NCI-H2029 treated with DMSO at 0.1 percent for 48 hours (cell line): ENCODE measurements at places on chromosomes 7 and 10.

GRCh38 chr7:149369497-149369896 is 91.4 kb downstream of the ZNF777 start:
- no peak for DNase-seq

DNA sequence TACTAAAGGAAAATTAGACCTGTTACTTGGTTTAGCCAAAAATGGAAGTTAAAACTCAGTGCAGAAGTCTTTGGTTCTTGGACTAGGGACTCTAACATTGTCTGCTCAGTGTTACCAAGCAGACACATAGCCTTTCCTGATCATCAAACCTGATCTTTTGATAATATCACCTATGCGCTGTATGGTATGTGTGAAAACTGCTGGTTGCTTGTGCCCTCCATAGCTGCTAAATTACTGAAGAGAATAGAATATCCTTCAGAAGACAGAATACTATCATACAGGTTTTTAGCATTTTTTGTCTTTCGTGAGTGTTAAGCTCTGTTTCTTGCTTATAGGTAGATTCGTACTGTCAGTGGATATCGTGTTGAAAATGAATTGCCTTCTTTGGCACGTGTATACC is 68.7 kb downstream of the ST7 start:
- DNase-seq: no peak

DNA sequence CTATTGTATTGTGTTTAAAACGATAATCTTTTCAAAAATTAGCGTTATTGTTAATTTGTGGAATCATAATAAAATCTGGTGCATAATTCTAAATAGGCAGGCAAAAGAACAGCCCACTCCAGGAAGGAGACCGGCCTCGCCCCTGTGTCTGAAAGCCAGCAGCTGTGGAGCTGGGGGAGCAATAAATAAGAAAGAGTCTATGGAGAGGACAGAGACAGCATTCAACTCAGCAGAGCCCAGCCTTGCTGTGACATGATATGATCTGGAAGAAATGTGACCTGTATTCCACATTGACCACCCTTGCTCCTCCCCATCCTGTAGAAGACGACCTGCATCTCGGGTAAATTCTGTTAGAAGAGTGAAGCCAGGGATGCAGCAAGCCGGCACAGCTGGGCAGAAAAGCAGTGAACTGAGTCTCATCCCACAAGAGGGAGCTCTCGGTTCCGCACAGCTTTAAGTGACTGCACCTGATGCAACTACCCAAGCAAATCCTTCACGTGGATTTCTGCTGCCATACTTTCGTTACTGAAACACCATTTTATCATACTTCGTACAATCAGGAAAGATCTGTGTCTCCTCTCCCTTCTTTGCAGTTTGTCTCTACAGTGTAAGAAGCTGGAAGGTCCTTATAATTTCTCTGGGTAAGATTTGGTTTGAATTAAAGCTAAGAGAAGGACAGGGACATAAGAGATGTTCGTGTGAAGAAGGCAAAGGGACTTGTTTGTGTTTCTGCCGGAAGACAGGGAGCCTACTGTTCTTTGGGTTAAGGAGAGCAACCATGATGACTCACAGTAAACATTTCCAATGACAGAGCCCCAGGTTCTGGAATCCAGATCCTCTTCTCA is 427.1 kb downstream of the GPAM start:
- no peak for DNase-seq

DNA sequence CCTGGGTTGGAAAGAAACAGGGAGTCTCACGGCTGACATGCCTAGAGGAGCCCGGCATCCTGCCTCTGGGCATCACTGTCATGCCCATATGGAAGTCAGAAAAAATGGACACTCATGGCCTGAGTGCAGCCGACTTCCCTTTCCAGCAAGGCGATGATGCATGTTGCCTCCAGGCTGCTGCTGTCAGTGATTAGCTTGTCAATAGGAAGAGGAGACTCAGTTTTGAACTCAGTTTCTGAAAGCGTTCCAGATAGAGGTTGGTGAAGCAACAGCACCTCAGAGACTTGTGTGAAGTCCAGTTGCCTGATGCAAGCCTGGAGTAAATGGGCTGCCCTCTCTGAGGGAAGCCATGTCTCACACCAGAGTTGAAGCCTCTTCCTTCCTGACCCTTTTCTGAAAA is 148.4 kb downstream of the TPST1 start:
- no peak for DNase-seq

DNA sequence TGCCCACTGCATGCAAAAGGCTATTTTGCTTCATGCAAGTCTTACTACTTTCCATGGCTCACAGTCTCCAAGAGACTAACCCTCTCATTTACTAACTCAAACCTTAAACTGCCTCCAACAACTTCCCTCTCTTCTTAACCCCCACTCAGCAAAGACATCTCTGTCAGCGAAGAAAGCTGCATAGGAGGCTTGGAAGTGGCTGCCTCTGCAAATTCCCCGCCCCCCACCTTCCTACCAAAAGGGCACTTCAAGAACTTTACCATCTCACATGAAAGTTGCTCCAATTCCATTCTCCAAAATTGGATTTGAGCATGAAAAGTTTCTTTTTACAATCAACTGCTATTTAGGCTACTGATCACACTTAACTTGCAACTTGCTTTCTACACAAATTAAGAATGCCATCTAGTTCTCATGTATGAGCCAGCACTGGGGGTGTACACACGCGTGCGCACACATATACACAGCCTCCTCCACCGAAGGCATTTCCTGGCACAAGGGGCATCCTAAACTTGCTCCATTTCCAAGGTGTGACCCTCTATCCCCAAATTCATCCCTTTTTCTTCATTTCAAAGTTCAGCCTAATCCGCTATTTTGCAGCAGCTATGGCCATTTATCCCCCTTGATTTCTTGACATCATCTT is 1.8 kb downstream of the CCDC6 start:
- no peak for DNase-seq

DNA sequence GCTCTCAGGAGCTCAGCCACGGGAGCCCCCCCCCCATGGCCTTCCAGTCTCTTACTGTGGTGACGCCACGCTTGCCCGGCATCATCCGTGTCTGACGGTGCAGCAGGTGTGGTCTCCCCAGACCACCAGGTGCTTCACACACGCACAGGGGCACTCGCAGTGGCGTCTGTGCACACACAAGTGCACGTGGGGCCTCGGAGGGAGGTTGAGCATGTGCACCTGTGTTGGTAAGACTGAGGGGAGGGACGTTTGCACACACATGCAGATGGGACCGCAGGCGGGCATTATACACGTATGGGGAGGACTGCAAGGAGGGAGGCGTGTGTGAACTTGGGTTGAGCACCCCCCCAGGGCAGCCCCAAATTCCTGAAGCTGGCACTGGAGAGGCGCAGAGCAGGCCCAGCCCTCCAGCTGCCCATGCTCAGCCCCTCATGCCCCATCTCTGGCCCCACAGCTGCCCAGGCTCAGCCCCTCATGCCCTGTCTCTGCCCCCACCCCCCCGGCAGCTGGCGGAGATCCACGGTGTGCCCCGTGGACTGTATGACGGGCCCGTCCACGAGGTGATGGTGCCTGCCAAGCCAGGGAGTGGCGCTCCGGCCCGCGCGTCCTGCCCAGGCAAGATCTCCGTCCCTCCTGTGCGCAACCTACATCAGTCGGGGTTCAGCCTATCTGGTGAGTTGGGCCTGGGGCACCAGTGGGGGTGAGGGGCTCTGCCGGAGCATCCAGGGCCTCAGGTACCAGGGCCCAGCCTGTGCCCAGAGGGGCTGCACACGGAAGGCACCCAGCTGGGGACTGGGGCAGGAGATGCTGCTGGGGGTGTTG is 16.7 kb downstream of the DPYSL4 start:
- no peak for DNase-seq

DNA sequence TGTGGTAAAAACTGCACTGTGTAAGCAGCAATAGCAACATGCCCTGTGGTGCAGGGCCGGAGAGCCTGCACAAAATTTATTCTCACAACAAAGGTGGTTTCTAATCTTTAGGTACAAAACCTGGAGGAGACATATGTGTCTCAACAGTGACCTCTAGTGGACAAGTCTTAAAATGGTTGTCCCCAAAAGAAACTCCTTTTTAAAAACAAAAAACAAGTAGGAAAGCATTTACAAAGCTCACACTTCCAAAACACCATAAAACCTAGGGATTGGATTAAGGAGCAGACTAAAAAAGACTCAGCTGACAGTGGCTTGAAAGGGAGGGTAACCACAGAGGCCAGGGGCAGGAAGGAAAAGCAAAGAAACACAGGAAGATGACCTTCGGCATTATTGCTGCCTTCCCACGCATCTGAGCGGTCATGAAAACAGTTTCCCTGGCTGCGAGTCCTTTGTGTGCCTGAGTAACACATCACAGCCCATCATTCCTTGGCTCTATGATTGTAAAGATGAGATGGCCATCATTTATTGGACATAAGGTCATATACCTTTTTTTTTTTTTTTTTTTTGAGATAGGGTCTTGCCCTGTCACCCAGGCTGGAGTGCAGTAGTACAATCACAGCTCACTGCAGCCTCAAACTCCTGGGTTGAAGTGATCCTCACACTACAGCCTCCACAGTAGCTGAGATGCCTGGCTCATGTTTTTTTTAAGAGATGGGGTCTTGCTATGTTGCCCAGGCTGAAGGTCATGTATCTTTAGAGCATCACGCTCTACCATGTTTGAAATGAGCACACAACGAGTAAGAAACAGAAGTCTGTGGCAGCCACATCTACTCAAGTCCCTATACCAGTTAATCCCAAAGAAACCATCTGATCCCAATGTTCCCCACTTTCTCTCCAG is 39.5 kb downstream of the RSU1 start:
- DNase-seq: peak; percentile 11

DNA sequence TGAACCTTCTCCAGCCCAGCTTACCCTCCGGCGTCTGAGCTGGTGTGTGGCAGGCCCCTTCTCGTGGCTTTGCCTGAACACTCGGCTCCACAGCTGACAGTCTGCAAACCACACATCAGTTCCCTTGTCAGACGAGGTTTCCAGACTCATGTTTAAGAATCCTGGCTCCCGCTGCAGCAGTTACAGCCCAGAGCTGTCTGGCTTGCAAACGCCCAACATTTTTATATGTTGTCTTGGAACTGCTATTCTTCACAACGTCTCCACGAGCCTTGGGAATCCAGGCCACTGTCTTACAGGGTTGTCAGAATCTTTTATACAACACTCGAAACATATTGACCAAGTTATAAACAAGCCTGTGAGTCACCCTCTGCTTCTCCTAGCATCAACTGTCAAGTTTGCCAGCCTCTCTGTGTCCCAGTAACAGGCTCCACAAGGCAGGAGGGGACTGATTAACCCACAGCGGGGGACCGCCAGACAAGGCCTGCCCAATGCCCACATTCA is 68.1 kb downstream of the TNS3 start:
- no peak for DNase-seq

- DNase-seq: no peak
These were observed 329.7 kb downstream of the PRPF18 start for GRCh38 chr10:13916384-13916947.

GRCh38 chr7:130850956-130851355 is 116.9 kb upstream of the KLF14 start:
- no peak for DNase-seq

DNA sequence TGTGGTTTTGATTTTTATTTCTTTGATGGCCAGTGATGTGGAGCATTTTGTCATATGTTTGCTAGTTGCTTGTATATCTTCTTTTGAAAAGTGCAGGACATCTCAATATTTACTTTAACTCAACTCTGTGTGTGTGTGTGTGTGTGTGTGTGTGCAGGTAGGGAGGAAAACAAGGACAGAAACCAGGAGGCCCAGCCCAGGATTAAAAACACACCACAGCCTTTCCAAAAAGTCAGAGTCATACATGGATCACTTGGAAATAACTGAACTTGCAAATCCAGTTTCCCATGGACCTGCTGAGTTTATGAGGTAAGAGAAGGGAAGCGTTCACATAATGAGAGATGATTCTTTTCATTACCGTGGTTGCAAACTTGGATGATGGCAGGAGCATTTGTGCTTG is 189.9 kb upstream of the LYZL1 start:
- no peak for DNase-seq

GRCh38 chr10:118723466-118723865 is 31.3 kb downstream of the CACUL1 start:
- no peak for DNase-seq

DNA sequence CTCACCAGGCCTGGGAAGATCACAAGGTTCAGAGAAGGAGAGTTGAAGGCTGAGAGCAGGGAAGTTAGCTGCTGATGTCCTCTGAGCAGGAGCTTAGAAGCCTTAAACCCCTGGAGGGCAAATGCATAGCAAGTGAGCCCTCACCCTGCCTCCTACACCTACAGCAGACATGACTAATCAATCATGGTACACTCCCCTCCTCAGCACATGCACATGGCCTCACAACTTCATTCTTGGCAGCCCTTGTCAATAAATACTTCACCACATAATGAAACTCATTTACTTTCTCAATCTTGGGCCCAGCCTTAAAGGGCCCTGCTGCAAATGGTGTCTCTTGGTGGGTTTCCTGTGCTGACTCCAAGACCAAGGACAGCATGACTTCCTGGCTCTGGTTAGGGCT is 12.9 kb downstream of the MMRN2 start:
- no peak for DNase-seq

DNA sequence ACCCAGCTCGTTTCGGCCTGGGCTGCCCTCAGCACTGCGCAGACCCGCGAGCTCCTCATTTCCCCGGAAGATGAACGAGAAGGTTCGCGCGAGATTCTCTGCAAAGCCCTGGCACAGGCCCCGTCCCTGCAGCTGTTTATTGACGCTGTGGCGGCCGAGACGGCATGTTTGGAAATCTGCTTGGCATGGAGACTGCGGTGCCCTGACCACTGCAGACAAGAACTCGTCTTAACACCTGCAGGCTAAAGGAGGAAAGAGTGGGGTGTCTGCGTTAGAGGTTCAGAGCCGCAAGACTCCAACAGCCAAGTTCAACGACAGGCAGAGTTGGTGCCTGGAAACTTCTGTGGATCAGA is 125.6 kb downstream of the DNAJB6 start:
- no peak for DNase-seq

GRCh38 chr7:83468251-83468739 is 180.6 kb downstream of the SEMA3E start:
- DNase-seq: peak; percentile 25

DNA sequence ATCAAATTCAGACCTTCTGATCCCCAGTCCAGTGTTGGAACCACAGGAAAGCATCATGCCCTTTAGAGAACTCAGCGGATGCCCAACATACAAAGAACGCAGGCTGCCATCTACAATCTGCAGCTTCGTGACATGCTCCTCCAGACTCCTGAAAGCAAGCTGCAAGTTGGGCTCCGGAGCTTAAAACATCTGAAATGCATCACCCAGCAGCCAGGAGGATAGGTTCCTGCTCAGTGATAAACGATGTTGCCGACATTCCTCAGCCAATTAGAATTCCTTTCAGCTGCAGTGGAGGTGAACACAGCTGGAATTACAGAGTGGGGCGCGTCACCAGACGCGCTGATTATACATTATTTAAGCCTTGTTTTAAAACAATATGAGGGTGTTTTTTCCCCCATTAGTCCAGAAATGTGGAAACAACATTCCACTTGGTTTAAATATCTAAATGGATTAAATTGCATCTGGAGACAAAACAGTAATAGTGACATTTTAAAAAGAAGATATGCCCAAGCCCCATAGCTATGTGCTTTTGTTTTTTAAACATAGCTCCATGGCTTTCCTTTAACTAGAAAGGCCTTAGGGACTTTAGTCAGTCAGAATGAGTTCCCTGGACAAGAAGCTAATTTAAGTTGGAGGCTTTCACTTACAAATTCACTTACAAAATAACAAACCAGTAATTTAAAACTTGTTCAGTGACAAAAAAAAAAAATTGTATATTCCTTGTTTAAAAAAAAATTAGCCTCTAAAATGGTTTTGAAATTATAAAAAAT is 6.3 kb downstream of the SMURF1 start:
- no peak for DNase-seq
